EL (cell line): ENCODE measurements at places on chromosomes 5 and 9.
A peak's percentile ranks its signal among the peaks of the same experiment; 100 is the strongest.

DNA sequence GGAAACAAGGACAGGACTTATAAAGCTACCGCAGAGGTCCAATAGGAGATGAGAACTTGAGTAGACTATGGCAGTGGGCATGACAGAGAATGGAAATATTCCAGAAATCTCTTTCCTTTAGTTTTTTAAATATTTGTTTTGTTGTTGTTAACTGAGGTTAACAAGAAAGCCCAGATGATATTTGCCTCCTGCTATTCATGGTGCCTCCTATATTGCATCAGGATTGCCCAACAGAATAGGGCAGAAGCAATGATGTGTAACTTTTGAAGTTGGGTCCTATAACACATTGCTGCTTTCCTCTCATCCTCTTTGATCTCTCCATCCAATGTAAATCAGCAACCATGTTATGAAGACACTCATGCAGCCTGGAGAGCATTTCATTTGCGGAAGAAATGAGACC lies 42.8 kb downstream of the PDE4D start:
- no peak for DNase-seq

DNA sequence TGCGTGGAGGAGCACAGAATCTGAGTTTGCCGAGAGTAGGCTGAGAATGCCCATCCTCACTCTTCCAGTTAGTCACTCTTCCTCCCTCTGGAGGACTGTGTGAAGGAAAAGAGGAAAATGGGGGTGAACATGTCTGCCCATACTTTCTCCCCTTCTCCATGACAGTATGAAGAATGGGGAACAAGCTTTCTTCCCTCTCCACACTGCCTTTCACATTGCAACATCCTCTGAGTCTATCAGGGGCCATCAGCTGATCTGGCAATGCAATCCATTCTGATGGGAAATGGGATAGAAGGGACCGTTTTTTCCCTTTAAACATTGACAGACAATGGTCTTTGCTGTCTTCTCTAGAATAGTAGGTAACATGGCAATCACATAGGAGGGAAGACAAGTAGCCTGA lies 56.8 kb downstream of the UGCG start:
- DNase-seq, result no peak

DNA sequence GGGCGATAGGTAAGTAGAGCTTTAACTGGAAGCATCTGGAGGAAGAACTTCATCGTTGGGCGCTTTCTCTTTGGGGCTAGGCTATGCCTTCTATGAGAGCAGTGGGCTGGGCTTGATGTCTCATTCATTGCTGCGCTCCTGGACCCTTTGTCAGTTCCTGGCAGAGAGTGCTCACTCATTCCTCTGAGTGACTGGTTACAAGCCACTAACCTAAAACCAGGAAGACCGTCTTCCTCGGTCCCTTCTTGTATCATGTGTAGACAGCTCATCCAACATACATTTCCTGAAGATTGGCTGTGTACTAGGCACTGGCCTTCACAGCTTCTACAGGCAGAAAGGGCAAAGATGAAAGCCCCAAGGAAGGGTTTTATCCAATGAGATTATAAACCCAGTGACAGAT lies 6.4 kb downstream of the SWI5 start:
- DNase-seq, result peak; percentile 76

- peak; percentile 38 for DNase-seq
These were observed 236.1 kb downstream of the ADAMTSL1 start for GRCh38 chr9:18710065-18710464.

DNA sequence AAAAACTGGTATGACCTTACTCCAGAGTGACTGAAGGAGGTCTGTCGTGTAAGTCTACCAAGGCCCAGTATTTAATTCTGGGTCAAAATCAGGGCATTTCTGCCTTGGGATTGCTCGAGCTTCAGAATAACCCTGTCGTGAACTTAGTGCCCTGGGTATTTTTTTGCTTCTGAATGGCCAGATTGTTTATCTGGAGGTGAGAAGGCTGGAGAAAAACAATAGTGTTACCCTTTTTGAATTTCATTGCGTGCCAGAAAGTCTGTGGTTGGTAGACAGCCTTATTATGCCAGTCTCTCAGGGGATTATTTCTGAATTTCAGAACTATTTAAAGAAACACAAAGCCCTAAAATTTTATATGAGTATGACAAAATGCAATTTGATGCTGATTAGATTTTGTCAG lies 323.4 kb downstream of the CSNK1G3 start:
- no peak for DNase-seq
